Brain (organoid and tissue), 16 donors: ENCODE measurements at places on chromosomes 7 and 10. TPM values are rescaled to one million over a fixed set of nuclear protein-coding genes. Genes with fewer than 3 reads are reported as not detected.

CISD1 gene
- 99.0 TPM for polyA plus RNA-seq

PSAP gene
- polyA plus RNA-seq = 1,531 TPM

NRCAM gene
- polyA plus RNA-seq = 106 TPM

CRHR2 gene
- polyA plus RNA-seq = 0.49 TPM

UCN3 gene
- polyA plus RNA-seq = 19.8 TPM

CCDC172 gene
- polyA plus RNA-seq = not detected

CYP2W1 gene
- polyA plus RNA-seq = not detected

PCLO gene
- polyA plus RNA-seq = 20.3 TPM

HABP2 gene
- polyA plus RNA-seq = 10.9 TPM

NDUFB8 gene
- 433 TPM for polyA plus RNA-seq
